ENCODE measurements at places on chromosomes 3 and 15.

DNA sequence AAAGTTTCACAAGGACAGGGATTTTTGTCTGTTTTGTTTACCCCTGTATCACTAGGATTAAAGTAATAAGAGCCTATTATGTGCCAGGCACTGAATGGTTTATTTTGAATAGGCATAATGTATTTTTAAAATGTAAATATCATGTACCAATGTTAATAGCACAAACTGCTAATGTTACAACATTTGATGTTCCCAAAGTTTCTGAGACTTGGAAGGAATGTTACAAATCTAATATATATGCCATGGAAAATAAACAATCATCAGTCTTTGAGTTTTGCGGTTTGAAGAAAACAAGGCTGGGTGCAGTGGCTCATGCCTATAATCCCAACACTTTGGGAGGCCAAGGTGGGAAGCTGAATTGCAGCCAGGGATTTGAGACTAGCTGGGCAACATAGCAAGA is 159.4 kb downstream of the CDIN1 start:
- DNase-seq: no peak

GRCh38 chr3:110564674-110565073 is 506.9 kb upstream of the NECTIN3 start:
- DNase-seq: no peak

DNA sequence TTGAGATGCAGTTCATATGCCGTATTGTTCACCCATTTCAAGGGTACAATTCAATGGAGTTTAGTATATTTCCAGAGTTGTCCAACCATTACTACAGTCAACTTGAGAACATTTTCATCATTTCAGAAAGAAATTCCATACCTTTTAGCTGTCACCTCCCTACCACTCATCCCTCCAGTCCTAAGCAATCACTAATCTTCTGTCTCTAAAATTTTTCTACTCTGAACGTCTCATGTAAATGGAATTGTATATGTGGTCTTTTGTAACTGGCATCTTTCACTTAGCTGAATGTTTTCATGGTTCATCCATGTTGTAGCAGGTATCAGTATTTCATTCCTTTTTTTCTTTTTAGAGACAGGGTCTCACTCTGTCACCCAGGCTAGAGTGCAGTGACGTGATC is 51.1 kb downstream of the CMTM7 start:
- no peak for DNase-seq

GRCh38 chr3:180534828-180535227 is 67.1 kb upstream of the TTC14 start:
- DNase-seq: no peak

DNA sequence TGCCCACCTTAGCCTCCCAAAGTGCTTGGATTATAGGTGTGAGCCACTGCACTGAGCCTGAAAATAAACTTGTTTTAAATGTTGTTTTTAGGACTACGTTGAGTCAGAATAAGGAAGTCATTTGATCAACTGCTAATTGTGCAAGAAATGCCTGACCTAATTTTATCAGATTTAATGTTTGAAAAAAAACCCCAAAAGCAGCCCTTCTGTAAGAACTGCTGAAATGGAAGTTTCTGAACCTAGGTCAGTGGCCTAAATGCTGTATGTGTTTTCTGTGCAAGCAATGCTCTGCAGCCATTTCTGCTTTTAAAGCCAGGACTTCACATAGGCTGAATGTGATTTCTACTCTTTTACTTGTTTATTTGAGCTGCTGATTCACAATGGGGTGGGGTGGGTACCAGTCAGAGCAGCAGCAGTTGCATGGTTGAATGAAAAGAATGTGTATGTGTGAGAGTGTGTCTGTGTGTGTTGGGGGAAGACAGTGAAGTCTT is 6.6 kb downstream of the GPX1 start:
- no peak for DNase-seq

- DNase-seq: no peak
These were observed 3.3 kb downstream of the ARL6IP5 start for GRCh38 chr3:69088063-69088462.

- DNase-seq: no peak
These were observed 67.6 kb downstream of the FNDC3B start for GRCh38 chr3:172106989-172107388.

GRCh38 chr15:98620020-98620419 is 28.3 kb upstream of the IGF1R start:
- DNase-seq: no peak

DNA sequence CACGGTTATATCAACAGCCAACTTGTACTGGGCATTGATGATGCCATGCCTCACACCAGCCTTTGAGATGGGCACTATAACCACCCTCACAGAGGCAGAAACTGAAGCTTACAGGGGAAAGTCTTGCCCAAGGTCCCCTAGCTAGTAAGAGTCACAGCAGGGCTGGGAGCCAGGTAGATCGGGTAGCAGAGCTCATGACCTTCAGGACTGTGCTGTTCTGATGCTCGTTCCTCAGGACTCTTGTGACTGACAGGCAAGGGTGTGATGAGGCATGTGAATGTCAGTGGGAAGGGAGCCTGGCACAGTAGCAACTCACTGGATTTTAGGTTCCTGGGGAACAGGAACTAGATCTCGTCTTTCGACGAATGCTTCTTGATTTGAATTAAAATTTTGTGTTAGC is 65.7 kb downstream of the RLBP1 start:
- DNase-seq: no peak

DNA sequence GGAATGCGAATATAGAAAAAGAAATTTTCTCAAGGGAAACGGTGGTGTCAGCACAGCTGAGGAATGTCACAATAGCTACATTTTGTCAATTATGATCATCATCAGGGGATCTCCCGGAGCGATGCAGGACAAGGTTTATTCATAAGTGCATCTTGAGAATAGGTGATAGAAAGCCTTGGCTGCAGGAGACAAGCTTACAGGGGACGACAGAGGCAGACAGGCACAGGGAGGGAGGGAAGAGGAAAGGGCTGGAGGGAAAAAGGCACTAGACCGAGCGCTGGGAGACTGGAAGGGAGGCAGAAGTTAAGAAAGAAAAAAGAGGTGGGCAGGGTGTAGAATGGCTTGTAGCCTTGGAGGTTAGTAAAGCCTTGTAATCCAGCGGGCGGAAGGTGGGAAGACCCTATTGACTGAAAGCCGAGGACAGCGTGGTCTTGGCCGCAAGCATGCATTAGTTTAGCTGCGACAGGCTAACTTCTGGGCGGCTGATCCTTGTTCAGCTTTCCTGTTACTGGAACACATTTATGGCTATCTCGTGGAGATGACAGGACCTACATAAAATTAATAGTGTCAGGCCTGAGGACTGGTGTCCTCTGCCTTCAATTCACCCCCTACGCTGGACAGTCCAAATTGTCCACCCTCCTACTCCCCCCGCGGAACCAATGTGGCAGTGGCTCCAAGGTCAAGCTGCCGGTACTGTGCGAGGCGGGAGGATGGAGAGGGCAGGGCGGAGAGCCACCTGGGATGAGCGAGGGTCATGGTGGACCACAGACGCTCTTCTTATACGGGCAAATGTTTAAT is 1.4 kb upstream of the NECTIN3 start:
- DNase-seq: no peak

DNA sequence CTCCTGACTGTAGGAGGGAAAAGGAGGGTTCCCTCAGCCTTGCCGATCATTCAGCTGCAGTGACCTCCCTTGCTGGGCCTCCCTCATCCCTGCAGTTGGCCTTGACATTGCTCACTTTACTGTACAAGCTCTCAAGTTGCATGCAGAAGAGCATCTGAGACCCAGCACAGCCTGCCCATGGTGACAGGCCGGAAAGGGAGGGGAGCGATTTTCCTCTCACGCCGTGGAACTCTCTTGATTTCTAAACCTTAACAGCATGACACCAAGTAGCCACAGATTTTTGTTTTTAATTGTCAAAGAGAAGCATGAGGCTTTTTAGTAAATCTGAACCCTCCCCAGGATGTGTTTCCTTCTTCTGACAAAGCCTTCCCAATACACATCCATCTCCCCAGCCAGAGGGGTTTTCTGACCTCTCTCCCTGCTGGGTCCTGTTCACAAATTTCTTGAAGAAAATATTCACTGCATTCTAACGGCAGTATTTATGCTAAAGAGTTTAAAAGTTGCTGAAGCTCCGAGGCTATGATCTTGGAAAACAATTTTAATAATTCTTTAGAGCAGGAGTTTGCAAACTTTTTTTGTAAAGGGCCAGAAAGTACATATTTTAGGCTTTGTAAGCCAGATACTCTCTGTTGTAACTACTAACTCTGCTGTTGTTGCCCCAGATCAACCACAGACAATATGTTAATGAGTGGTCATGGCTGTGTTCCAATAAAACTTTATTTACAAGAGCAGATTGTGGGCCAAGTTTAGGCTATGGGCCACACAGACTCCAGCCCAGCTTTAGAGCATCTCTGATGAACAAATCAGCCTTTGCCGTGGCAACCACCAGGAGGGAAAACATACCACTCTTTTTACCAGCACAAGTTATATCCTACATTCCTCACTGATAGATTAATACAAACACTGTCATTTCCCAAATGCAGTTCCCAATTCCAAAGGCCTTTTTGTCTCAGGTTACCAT is 34.8 kb downstream of the LMCD1 start:
- no peak for DNase-seq

- no peak for DNase-seq
These were observed 93.9 kb upstream of the BHLHE40 start for GRCh38 chr3:4885316-4885715.

DNA sequence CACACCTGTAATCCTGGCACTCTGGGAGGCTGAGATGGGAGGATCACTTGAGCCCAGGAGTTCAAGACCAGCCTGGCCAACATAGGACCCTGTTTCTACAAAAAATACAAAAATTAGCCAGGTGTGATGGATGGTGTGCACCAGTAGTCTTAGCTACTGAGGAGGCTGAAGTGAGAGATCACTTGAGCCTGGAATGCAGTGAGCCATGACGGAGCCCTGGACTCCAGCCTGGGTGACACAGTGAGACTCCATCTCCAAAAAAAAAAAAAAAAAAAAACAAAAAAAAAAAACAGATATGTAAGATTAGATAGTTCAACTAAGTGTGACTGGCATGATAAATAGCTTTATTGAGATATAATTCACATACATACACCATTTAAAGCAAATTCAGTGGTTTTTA is 9.7 kb downstream of the RBSN start:
- DNase-seq: no peak

- no peak for DNase-seq
These were observed 10.1 kb upstream of the AVEN start for GRCh38 chr15:34049112-34049511.

- no peak for DNase-seq
These were observed 424.1 kb downstream of the FGF12 start for GRCh38 chr3:192303235-192303634.

DNA sequence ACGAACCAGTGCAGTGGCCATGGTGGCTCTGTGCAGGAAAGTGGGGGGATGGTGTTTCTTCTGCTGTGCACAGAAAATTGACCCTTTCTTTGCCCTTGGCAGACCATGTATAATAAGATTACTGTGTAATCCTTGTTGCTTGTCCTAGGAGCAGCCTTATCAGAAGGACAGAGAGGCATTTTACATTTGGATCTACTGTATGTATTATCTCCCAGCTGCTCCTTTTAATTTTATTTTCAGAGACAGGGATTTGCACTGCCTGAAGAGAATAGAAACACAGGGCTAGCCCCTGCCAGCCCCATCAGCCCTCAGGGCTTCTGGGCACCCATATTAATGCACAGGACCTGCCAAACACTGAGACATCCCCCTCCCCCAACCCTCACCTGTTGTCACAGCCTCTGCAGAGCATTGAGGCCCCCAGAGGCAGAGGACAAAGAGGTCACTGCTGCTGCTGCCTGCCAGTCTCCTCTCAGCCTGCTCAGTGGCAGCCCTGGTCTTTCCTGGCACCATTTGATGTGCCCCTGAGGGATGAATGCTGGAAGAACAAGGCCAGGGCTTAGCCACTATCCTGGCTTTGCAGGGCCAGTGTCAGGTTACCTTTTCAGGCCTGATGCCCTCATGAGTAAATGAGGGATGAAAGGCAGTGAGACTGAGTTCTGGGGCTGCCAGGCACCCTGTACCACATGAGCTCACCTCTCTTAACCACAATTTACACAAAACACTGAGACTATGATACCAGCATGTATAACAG is 533.4 kb downstream of the NTRK3 start:
- DNase-seq: no peak

- DNase-seq: no peak
These were observed 41.1 kb upstream of the GNB5 start for GRCh38 chr15:52232327-52232726.

DNA sequence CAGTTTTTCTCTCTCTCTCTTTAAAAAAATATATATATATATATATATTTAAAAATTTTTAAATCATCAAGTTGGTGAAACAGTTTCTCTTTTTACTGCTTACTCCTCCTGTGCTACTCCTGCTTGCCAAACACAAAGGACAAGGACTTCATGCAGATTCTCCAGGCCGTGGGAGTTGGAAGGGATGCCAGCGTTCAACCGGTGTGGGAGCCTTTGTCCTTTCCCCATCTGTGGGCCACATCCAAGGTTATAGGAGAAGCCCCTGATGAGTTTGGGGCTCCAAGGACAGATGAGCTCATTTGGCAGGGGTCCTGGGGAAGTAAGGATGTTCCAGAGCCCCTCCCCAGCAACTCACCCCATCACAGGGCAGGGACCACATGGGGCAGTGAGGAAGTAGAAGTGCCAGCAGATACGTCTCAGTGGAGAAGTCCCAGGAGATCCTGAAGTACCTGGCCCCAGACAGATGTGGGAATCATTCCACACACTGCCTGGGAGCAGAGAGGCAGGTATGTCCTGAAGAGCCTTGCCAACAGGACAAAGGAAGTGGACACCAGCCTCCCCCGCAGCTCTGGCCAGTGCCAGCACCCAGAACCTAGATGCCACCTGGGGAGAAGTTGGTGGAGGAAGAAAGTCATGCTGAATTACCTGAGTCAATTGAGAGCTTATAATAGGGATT is 36.6 kb downstream of the CCK start:
- DNase-seq: no peak

DNA sequence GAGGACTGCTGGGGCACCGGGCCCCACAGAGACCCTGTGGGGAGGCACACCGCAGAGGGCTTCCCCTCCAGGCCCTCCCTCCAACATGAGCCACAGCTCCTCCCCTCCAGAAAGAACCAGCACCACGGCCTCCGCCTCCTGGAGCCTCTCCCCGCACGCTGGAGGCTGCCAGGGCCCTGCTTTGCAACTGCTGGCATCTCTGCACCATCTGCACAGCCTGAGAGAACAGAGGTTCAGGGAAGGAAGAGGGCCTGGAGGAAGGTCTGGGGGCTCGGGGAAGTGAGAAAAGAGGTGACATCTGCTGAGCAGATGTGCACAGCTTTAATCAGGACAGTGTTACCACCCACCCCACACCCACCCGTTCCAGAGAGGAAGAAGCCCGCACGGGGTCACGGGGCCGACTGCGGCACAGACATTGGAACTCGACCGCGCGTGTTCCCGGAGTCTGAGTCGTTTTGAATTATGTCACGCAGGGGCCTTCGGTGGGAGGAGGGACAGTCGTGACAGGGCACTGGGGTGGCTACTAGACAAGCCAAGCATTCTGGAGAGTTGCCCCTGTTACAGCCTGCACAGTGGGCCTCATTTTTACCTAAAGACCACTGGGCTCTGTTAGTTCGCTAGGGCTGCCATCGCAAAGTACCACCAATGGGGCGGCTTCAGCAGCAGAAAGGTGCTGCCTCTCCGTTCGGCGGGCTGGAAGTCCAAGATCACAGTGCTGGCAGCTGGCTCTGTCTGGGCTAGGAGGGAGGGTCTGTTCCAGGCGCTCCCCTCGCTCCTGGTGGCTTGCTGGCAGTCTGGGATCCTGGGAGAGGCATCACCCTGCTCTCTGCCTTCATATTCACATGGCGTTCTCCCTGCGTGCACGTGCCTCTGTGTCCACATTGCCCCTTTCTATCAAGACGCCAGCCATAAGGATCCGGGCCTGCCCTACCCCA is 194.8 kb downstream of the XXYLT1 start:
- no peak for DNase-seq

Measured in liver (tissue), 10 donors.